ENCODE measurements at places on chromosomes 7 and 10.

DNA sequence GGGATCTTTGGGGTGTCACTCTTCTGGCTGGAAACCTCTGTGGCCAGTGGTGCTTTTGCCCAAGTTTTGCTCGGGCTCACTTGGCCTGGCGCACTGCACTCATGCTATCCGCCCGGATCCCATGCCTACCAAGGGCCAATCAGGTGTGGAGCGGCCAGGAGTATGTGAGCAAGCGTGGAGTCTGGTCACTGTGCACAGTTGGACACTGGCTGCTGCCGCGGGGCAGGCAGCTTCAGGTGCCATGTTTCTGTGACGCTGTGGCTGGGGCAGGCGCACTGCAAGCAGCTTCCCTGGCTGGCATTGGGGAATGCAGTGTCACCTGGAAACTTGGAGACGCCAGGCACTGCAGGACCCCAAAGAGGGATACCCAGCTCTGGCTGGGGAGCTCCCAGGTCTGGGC lies 45.3 kb downstream of the NEUROG3 start:
- no peak for DNase-seq

DNA sequence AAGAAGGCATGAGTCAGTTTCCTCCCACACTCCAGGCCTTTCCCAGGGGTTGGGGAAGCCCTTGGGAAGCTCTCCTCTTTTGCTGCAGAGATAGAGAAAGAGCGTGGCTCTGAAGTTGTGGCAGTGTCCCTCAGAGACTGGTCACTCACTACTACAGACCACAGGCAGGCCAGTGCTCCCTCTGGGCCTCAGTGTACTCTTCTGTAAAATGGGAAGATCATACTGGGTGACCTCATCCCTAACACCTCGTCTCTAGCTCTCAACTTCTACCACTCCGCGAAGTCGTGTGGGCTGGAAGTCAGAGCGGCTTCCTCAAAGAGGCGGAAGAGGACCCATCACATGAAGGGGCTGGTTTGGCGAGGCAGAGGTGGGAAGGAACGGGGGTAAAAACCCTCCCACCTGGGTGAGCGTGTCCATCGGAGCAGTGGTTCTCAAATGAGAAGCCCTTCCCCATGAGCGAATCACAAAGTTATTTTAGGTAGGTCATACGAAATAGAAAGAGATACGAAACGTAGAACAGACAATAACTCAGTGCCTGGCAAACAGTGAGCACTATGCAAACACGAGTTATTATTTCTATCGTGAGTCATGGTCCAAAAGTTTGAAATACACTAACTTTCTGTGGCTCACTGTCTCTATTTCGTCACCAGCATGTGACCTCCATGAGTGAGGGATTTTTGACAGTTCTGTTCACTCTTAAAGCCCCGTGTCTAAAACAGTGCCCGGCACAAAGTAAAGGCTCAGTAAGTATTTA lies 32.7 kb downstream of the PRKAG2 start:
- no peak for DNase-seq

DNA sequence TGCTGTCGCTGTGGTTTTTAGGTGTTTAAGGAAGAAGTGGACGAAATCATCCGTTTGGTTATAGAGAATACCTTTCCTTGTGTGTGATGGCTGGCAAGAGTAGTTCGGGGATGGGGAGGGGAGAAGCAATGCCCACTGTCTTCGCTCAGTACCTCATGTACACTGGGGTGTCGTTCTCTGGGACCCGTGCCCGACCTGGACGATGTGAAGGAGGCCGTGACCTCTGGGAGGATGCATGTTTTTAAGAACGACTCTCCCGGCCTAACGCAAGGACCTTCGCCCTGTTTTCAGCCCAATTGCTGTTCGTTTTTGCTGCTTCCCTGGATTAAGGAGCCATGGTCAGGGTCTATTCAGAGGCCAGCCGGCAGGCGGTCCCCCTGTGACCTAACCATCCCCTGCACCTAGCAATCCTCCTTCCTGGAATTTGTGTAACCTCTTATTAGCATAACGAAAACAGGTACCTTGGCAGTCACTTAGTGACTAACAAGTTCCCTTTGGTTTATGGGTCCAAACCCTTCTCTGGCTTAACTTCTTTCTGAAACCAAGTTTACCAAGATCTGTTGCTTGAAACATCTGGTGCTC lies 1.3 kb downstream of the NFE2L3 start:
- peak; percentile 8 for DNase-seq

- DNase-seq = no peak
Measured at GRCh38 chr7:6165521-6166320, 106.7 kb downstream of the CYTH3 start.

GRCh38 chr10:86100581-86101061 lies 266.0 kb downstream of the GRID1 start:
- no peak for DNase-seq

GRCh38 chr7:66379542-66380160 lies 174.5 kb downstream of the TPST1 start:
- DNase-seq = no peak
